ENCODE measurements at places on chromosomes 4 and X.
A peak's percentile ranks its signal among the peaks of the same experiment; 100 is the strongest.

DNA sequence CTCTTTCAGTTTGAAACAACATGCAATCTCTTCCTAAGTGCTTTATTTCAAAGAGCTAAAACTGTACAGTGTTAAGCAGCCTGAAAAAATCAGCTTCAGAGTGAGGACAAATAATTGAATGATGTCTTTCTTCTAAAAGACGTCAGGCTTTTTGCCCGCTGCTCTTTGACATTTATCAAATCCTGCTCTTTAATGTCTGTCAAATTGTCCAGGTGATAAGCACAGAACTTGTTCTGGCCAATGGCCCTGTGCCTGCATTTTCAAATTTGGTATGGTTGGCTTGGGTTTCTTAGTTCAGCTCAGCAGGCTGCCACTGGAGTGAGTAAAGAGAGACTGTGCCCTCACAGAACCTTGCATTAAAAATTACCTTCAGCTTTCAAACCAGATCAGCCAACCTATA lies 712.9 kb upstream of the LCORL start:
- no peak for DNase-seq

DNA sequence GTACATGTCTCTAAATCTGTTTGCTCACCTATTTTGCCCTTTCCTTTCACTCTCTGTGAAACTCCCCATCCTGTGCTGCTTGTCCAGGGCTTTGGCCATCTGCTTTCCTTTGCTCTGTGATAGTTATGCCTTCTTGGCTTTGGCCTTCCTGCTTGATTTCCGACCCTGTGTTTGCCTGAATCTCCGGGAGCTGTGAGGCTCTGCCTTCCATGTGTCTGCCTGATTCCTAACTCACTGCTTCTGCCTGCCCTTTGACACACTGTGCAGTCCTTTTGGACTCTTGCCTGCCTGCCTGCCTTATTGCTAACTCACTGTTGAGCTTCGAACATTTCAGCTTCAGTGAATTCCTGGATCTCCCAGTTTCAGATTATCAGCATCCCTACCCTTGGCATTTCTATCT lies 143.1 kb downstream of the C4orf33 start:
- DNase-seq: peak; percentile 38

- no peak for DNase-seq
These were observed 67.1 kb downstream of the DCLK2 start for GRCh38 chr4:150145090-150145945.

GRCh38 chr4:156781852-156782251 lies 189.7 kb downstream of the PDGFC start:
- DNase-seq: no peak

GRCh38 chrX:85611926-85612325 lies 232.5 kb upstream of the POF1B start:
- no peak for DNase-seq

GRCh38 chr4:38119668-38120385 lies 159.6 kb downstream of the PTTG2 start:
- no peak for DNase-seq

- no peak for DNase-seq
These were observed 85.9 kb upstream of the PAK3 start for GRCh38 chrX:111010111-111010510.

DNA sequence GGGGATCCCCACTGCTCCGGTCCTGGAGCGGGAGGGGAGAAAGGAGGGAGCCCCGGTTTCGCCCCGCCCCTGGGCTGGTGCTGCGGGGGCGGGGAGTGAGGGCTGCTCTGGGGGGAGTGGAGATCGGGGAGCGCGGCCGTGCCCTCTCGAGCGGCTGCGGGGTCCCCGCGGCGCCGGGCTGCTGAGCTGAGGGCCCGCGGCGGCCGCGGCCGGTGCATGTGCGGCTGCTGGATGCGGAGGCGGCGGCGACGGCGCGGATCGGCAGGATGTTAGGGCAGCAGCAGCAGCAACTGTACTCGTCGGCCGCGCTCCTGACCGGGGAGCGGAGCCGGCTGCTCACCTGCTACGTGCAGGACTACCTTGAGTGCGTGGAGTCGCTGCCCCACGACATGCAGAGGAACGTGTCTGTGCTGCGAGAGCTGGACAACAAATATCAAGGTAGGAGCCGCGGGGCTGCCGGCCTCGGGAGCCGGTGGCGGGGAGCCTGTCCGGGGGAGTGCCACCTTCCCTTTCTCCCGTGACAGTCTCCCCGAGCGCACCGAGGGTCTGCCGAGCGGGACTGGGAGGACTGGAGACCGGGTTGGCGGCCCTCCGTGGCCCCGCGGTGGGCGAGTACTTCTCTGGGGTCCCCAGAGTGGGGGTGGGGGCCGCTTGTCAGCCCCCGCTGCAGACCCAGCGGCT lies at the start of gene ING2:
ING2 (plus strand) TSS at position 129 of the 681 bp plus-strand sequence; CDS start at position 267, 138 bp downstream.
- peak; percentile 47 for DNase-seq

- no peak for DNase-seq
These were observed 227.7 kb downstream of the BCOR start for GRCh38 chrX:39869846-39870601.

DNA sequence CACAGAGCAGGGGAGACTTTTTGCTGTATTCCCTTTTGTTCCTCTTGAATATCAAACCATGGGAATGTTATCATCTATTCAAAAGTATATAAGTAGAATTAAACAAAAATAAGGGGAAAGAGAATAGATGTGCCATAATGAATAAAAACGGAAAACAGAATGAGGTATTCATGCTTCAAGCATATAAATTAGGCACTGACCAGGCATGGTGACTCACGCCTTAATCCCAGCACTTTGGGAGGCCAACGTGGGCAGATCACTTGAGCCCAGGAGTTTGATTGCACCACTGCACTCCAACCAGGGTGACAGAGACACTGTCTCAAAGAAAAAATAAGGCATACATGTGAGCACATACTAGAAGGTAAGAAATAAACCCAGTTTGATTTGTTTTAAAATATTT lies 16.3 kb upstream of the NEUROG2 start:
- DNase-seq: no peak

- DNase-seq: no peak
These were observed 42.3 kb downstream of the TBC1D14 start for GRCh38 chr4:6951880-6952381.

- no peak for DNase-seq
These were observed 45.2 kb downstream of the ADD1 start for GRCh38 chr4:2888886-2889285.

- no peak for DNase-seq
These were observed 3.5 kb downstream of the ZXDA start for GRCh38 chrX:57906790-57907189.

DNA sequence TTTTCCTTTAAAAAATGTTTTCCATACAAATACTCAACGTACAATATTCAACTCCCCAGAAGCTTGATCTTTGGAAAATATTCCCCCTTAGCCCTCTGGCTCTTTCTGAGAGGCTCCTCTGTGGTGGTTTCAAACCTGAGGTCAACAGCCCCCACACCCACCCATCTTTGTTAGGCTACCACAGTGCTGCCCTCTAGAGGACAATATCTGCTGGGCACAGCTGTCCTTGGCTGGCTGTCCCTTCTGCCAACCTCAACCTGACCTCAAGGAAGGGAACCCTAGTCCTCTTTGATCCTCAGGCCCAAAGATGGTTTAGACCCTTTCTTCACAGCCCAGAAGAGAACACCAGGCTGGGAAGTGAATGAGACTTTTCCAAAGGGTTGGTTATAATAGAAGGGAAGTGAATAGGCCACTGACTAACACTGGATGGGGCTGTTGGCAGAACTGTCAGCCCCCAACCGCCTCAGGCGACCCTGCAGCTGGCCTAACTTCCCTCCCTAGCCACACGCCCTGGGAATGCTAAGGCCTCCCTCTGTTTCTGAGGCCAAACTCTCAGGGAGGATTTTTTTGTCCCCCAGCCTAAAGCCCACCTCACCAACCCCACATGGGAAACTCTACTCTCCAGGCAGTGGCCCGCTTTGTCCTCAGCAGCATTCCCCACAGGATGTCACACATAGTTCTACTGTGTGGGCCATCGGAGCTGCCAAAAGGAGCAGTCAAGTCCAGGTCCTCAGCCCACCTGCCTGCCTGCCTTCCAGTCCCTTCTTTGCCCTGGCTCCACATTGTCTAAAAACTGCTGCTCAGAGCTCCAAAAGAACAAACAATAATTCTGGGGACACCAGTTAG lies 34.3 kb downstream of the NYX start:
- DNase-seq: no peak

GRCh38 chr4:1237981-1238675 lies 10.8 kb downstream of the CTBP1 start:
- DNase-seq: peak; percentile 31

GRCh38 chr4:36385951-36386571 lies 104.6 kb downstream of the DTHD1 start:
- DNase-seq: no peak

- no peak for DNase-seq
These were observed 2661.6 kb downstream of the PCDH7 start for GRCh38 chr4:33381816-33382215.

- DNase-seq: no peak
These were observed 97.4 kb downstream of the NLGN4X start for GRCh38 chrX:6131287-6131686.

DNA sequence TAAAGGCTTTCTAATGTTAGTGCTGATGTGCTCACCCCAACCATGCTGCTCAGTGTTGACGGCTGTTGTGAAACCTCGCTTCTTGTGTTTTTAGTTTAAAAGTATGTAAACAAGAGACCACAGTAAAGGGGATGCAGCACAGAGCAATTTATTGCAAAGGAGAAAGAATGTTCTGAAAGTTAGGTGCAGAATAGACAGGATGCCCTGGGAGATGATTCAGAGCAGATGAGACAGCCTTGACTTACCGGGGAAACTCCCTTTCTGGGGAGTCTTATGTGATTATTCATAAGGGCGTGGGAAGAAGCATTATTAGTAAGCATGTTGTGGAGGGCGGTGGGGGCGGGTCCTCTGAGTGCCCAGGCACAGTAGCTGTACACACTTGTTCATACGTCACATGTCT lies 47.7 kb downstream of the EVC start:
- no peak for DNase-seq

DNA sequence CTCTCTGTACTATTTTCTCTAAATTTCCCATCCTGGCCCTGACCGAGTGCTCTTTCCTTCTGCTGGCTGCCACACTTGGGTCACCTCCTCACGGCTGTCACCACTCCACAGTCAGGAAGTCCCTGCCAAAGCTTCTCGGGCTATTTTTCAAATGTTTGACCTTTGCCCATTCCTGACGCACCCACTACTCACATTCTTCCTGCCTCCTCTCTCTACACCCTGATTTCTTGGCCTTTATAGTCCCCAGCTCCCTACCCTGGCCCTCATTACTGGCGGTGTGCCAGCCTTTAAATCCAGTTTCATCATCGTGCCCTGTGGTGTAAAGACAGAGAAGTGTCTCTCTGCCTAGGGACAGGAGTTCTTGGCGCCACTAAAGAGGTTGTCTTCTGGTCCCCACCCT lies 46.4 kb upstream of the GATB start:
- DNase-seq: peak; percentile 74

DNA sequence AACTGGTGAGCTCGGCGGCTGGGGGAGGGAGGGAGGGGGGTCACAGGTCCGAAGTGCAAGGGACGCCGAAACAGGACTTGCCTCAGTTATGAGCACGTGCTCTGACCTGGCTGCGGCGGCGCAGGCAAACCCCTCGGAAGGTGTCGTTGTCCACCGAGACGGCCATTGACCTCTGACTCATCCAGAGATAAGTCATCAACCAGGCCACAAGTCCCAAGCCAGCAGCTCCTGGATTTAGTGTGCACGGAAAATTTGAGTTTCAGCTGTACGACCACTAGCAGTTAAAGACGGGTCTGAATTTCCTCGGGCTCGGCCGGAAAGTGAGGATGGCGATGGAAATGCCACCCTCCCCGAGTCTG lies 674 bp downstream of the SH3D19 start:
- peak; percentile 52 for DNase-seq

DNA sequence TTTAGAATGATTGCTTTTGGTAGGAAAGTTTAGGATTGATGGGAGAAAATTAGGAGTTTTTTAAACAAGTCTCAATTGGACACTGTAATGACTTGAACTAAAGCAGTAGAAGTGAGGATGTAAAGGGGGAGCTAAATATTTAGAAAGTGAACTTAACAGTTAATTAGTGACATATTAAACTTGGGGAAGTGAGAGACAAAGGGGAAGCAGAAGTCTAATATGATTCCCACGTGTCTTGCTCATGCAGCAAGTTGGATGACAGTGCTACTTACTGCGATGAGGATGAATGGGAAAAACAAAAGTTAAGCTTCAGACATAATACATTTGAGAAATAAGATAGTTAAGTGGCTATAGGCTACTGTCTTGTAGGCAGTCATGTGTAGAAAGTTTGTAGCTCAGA lies 110.4 kb downstream of the RPA4 start:
- DNase-seq: no peak

DNA sequence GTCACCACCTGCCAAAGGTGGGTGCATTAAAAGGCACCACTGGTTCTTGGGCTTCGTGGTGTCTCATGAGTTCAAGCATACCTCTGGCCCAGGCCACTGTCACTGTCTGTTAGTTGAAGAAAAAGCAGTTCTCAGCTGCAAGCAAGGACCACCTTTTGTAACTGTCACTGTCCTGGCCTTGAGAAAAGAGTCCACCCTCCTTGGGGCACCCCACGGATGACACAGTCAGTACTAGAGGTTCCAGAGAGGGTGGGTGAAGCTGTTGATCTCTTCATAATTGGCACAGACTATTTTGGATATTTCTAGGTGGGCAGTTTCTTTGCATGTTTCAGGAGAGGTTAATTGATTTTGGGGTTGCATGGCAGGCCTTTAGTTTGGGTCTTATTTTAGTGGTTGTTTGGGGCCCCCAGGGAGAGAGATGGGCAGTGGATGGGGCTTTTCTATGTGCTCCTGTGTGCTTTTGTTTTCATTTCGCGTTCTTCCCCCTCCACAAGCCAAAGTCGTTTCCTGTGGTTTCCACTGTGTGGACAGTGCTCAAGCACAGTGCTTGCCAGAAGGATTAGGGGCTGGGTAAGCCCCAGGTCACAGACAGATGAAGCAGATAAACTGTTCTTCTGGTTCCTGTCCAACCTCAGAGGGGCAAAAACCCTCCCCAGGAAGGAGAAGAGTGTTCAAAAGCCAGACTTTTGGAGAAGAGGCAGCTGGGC lies 156.2 kb upstream of the PPP1R2C start:
- DNase-seq: no peak

DNA sequence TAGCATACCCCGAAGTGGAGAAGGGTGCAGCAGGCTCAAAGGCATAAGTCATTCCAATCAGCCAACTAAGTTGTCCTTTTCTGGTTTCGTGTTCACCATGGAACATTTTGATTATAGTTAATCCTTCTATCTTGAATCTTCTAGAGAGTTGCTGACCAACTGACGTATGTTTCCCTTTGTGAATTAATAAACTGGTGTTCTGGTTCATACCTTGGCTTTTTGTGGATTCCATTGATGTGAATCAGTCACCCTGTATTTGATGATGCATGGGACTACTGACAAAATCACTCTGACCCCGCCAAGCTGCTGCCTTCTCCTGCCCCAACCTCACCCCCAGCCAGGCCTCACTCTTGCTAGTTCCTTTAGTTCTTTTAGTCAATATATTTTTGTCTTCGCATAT lies 32.7 kb downstream of the F9 start:
- no peak for DNase-seq

DNA sequence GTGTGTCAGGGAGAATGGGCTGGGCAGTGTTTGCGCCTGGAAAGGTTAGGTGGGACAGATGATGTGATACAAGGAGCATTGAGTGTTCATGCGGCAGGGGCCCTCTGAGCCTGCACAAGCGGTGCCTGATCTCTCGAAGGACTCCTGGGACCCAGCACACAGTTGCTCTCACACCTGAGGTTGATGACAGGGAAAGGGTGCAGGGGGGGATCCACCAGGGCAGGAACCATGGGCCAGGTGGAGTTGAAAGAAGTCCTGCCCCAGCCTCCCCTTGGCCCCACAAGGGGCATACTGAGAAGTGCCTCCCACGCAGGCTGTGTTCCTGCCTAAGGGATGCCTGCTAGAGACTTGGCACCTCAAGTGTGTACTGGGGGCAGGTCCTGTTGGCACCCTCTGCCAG lies 33.1 kb downstream of the TKTL1 start:
- DNase-seq: no peak

- no peak for DNase-seq
These were observed 57.9 kb downstream of the COX18 start for GRCh38 chr4:73011629-73011985.

Measured in left ventricle myocardium superior (tissue), 1 donor.